ENCODE measurements at places on chromosomes 2 and 18.

GRCh38 chr2:153557714-153558113 lies 79.2 kb upstream of the RPRM start:
- DNase-seq: no peak

DNA sequence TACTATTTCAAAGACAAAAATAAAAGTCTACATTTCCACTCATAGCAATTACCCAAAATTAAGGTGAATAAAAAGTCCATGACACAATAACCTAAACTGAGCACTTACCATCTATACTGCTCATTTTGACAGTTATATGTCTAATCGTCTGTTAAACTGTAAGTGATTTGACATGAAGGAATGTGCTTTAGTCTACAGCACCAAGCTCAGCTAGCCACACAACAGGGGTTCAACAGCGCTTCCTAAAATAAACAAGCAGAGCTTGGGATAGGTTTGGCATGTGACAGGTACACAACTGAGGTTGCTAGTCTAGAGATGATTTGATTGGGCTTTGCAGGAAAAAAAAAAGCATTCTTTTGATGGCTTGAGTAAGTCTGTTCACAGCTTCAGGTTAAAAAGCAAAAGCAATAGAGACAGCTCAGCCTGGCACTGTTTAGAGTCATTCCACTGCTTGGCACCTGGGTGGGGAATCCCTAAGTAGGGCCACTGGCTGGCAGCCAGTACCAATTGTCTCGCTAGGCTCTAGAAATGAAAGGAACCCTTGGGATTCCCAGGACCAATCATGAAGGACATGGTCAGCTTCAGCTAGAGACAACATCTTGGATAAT lies 78.6 kb downstream of the BARD1 start:
- DNase-seq: no peak

GRCh38 chr2:32250290-32250689 lies 14.4 kb downstream of the NLRC4 start:
- no peak for DNase-seq

- no peak for DNase-seq
These were observed 100.1 kb upstream of the MAP4K3 start for GRCh38 chr2:39537150-39537549.

GRCh38 chr2:36486521-36487044 lies 111.4 kb downstream of the FEZ2 start:
- DNase-seq: peak; percentile 15

- DNase-seq: no peak
These were observed 293.2 kb upstream of the DCC start for GRCh38 chr18:52046842-52047241.

- no peak for DNase-seq
These were observed 615 bp upstream of the CCNT2 start for GRCh38 chr2:134917888-134918525.

DNA sequence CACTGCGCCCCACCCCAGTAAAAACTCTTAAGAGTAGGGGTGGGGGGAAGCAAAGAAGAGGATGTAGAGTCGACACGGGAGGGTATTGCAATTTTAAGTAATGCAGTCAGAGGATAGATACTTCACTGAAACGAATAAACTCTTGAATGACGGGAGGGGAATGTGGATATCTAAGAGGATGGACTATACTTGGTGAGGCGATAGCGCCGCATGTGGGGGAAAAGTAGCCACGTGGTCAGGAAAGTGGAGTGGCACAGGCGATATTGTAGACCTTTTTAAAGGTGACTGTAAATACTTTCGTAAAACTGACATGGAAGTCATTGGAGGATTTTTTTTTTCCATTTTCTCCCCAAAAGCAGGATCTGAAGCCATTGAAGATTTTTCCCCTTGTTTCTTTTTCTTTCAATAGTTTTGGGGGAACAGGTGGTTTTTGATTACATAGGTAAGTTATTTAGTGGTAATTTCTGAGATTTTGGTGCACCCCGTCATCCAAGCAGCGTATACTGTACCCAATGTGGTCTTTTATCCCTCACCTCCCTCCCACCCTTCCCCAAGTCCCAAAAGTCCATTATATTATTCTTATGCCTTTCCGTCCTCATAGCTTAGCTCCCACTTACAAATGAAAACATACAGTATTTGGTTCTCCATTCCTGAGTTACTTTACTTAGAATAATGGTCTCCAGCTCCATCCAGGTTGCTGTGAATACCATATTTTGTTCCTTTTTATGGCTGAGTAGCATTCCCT lies 13.8 kb downstream of the CLK1 start:
- no peak for DNase-seq

DNA sequence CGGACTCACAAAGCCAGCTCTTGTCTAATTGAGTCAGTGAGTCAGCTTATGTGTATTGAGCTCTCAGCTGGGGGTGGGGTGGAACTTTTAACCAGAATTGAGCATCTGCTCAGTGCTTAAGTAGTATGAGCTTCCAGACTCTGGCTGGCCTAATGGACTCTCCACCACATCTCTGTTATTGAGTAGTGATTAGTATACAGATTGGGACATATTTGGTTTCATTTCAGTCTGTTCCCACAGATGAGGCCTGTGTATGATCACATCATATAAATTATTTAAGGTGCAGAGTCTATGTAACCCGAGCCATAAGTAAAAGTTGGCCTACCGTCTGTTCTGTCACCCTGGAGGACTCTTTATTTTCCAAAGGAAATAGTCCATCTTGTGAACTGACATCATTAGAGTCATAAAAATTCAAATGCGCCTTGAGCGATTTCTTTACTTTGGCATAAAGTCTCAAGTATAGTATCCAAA lies 152.1 kb downstream of the THSD7B start:
- no peak for DNase-seq

DNA sequence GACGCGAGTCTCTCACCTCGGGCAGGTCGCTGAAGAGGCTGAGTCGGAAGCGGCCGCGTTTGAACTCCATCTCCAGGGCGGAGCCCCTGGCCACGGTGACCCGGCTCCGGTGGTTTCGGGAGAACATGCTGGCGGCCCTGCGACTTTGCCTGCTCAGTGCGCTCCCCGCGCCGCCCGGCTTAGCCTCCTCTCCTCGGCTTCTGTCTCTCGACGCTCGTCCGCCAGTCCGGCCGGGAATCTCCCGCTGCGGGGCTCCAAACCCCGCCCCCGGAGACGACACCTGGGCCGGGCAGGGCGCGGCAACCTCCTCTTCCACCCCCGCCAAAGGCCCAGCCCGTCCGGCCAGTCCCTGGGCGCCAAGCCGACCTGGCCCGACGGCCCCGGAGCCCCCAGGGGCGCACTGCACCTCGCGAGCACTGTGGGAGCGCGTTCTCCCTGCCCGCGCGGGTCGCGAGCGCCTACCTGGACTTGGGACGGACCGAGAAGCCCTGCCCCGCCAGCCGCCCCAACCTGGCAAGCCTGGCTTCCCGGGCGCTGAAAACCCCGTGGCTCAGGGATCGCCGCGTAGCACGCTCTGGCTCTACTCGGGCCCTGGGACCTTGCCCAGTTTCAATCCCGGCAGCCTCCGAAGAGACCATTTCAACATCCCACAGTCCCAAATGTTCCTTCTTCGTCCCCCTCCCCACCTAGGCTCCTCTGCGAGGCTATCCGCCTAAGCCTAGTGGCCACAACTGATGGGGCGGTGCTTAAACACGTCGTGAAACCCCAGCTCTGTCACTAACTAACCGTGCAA lies at the start of gene RTKN:
TSS of gene RTKN (minus strand) at position 248 of the 793 bp plus-strand sequence. CDS start at position 127, 121 bp downstream.
- no peak for DNase-seq

GRCh38 chr2:38075507-38076151 lies at the start of gene CYP1B1:
CYP1B1 (minus strand) TSS chr2:38076151; CDS start chr2:38075388, 763 bp downstream.
- DNase-seq: no peak

GRCh38 chr2:4782647-4783046 lies 909.5 kb upstream of the SOX11 start:
- DNase-seq: no peak

DNA sequence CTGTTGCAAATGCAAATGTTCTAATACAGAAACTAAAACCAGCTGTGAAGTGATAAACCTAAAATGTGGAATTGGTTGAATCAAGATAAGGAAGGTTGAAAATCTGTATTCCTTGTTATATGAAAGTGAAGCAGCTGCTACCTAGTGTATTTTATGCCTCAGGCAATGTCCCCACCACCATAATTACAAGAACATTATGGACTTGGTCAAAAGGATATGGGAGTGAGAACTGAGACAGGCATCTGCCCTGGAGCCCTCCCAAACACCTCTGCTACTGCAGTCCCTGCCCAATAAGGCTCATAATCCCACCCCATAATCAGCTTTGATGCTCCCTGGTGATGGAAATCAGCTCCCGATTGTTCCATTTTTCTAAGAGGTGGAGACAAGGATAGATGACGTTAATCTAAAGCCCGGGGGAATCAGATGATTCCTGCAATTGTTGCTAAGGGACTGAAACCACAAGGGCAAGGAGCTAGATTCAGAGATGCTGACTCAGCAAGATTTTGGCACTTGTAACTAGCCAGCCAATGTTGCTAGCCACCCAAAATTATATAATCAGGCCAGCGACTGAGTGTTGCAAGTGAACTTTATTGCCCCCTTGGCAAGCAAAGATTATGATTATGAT lies 69.5 kb downstream of the EVA1A start:
- DNase-seq: no peak

DNA sequence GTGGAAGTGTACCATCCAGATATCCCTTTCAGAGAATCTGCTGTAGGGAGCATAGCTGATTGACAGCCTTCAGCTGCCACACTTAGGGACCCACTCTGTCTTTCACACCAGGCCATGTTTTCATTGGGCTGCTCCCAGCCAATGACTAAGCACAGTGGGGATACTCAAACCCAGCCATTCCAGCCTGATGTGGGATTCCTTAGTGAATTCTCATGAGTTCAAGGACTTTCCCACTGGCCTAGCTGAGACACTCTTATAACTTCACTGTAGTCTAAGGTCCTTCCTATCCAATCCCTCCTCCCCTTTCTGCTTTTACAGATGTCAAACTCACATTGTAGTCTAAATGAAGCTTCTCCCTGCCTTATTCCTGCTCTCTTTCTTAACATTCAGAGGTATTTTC lies 201.2 kb downstream of the PIK3C3 start:
- no peak for DNase-seq

DNA sequence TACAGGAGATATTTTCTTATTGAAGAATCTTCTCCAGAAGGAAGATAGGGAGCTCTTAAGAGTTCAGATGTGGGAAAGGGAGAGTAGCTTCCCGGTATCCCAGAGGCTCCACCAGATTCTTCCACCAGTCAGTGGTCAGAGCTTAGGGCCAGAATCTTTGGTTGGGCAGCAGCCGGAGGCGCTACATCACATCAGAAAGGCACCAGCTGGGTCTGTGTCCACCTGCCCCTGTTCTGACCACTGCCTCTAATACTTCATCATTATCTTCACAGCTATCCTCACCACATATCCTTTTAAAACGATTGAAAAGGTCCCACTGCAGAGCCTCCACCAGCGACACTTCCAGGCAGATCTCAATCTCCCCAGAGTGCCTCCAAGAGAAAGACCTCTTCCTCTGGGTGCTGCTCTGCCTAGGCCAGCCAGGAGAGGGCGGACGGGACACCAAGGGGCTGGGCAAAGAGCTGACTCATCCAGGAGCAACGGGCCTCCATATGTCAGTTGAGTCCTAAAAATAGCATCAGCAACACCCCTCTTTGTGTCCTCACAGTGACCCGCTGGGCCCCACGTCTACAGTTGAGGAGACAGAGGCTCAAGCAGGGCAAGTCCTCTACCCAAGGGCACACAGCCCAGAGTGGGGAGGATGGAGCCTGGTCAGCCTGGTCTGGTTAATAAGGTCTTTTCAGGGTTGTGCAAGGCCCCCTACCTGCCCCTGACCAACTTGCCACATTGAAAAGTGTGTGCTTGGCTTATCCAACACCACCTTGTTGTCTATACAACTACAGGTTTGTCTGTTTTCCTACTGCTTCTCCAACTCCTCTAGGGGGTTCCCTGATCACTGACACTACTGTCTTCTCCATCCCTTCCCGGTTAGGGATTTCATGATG lies 81.2 kb downstream of the ADD2 start:
- DNase-seq: peak; percentile 62

DNA sequence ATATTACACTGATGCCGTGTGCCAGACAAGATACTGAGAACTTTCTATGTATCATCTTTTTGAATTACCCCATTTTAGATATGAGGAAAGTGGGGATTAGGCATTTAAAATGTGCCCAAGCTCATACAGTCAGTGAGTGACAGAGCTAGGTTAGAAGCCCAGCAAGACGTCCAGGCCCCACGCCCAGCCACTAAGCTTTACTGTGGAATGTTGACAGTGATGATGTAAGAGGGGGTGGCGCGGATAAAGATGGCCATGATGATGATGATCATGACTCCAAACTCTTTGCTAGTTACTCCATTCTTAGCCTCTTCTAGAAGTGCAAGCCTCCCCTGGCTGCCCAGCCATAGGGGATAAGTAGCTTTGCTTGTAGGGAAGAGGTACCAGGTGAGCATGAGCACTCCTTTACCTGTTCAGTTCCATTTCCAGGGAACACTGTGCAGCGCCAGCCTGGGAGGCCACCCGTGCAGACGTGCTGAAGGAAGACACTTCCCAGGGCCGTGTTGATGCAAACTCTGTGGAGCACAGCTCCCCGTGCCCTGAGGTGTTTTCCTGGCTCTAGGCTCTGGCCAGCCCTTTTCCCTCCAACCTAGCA lies 65.5 kb downstream of the BCL2L11 start:
- DNase-seq: no peak

DNA sequence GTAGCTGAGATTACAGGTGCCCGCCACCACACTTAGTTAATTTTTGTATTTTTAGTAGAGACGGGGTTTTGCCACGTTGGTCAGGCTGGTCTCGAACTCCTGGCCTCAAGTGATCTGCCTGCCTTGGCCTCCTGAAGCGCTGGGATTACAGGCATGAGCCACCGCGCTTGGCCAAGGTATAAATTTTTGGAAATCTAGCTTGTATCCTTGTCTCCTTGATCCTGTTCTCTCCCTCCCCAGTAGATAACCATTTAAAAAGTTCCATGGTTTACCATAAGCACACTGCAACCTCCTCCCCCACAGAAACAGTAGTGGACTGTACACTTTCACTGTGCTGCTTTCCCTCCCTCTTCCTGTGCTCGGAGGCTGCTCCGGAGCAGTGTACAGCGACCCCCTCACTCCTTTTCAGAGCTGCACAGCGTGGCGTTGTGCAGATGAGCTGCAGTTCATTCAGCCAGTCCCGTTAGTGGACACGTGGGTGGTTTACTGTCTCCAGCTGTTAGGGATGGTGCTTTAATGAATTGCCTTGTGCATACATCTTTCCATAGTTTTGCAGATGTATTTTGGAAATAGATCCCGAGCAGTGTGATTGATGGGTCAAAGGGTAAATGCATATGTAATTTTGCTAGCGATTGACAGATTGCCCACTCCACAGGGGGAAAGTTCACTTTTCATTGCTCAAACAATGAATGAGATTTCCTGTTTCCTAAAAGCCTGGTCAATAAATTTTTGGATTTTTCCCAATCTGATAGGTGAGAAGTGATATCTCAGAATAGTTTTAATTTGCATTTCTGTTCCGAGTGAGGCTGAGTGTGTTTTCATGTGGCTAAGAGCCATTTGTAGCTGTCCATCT lies 14.8 kb downstream of the ASB1 start:
- no peak for DNase-seq

GRCh38 chr2:158835431-158835830 lies 40.3 kb downstream of the DAPL1 start:
- peak; percentile 69 for DNase-seq

- no peak for DNase-seq
These were observed 79.3 kb downstream of the ACAA2 start for GRCh38 chr18:49733896-49734585.

- DNase-seq: no peak
These were observed 508.3 kb downstream of the CNTNAP5 start for GRCh38 chr2:124533226-124533954.

GRCh38 chr2:118923371-118923770 lies 18.6 kb upstream of the MARCO start:
- no peak for DNase-seq

All from inflammatory macrophage treated with lipopolysaccharide for 1 hour (primary cell).